Adrenal gland (tissue), 19 donors: ENCODE measurements at places on chromosomes 5 and 9.

- no peak overlapping the region for H3K4me3 ChIP-seq
- no peak for DNase-seq
- no peaks in the 10 kb centered on the region for H3K36me3 ChIP-seq
- H3K4me1 ChIP-seq = no peaks in the 10 kb centered on the region
- no peaks in the 10 kb centered on the region for H3K27me3 ChIP-seq
Measured at GRCh38 chr9:4936277-4936676, 48.8 kb upstream of the JAK2 start.

DNA sequence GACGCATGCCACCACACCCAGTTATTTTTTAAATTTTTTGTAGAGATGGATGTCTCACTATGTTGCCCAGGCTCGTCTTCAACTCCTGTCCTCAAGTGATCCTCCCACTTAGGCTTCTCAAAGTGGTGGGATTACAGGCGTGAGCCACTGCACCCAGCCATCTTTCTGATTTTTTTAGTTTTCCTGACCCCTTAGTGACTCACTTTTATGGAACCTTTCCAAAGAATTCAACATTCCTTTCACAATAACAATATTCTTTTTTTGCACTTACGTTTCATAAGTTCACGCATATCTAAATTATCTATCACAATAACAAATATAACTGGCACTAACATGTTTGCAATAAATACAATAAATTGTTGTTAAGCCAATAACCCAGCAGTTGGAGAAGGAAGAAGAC lies 8.5 kb downstream of the ELOVL7 start:
- no peaks in the 10 kb centered on the region for H3K36me3 ChIP-seq
- no peaks in the 10 kb centered on the region for H3K4me1 ChIP-seq
- DNase-seq = no peak

DNA sequence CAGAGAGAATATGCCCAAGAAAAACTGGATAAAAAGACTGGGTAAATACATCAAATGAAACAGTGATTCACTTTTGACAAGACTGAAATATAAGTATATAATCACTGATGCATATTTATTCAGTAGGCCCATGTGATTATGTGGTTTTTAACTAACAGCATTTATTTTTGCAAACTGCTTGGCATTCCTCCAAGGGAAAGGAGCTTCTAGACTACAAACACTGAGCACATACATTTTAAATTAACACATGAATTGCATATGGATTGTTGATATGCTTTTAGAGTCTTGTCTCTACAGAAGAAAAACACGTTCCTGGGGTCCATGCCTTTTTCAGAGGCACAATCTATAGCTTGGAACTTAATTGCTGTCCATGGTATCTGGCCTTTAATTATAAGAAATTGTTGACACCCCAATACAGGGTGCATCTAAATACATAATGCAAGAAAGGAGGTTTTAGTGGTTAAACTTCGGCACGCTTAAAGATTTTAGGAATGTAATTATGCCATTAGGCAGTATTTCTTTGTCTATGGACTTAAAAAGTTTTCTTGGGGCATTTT lies 6.9 kb upstream of the MEIKIN start:
- DNase-seq = no peak
- no peaks in the 10 kb centered on the region for H3K4me1 ChIP-seq
- H3K27ac ChIP-seq = no peak overlapping the region
- no peaks in the 10 kb centered on the region for H3K27me3 ChIP-seq
- no peaks in the 10 kb centered on the region for H3K36me3 ChIP-seq

- no peak overlapping the region for H3K27ac ChIP-seq
- DNase-seq = no peak
- no peaks in the 10 kb centered on the region for H3K36me3 ChIP-seq
- H3K4me1 ChIP-seq = peaks cover 5% of the 10 kb centered on the region
- H3K4me3 ChIP-seq = no peak overlapping the region
Measured at GRCh38 chr5:154722936-154723335, 32.2 kb upstream of the LARP1 start.

DNA sequence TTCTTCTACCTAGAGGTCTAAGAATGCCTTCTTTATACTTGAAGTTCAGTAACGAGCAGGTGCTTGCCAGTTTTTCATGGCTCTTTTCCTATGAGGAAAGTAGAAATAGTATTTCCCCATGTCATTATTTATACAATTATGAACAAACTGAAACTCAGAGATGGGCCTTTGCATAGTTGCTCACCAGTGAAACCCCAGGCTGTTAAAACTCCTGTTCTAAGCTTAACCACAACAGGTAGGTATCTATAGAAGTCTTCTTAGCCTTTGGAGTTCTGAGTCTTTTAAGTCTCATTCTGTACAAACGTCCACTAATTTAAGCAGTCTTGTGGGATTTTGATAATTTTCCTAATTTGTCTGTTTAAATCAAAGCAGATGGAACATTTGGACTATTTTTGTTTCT lies 90.1 kb downstream of the STARD4 start:
- H3K4me3 ChIP-seq = no peak overlapping the region
- DNase-seq = no peak
- H3K4me1 ChIP-seq = no peaks in the 10 kb centered on the region
